Mesangial cell (primary cell): ENCODE measurements at places on chromosomes 3 and 15. TPM values are rescaled to one million over a fixed set of nuclear protein-coding genes. Genes with fewer than 3 reads are reported as not detected.

The C3orf20 gene
- not detected in 2 replicates for total RNA-seq

The ATP2C1 gene
- 50.3 and 54.6 TPM in 2 replicates for total RNA-seq

The C3orf85 gene
- total RNA-seq, result not detected in 2 replicates

The MAP1A gene
- 4.2 and 7.6 TPM in 2 replicates for total RNA-seq

The PIF1 gene
- total RNA-seq, result 4.1 and 36.7 TPM in 2 replicates

The CRYGS gene
- 0.25 and 0.98 TPM in 2 replicates for total RNA-seq

The HCLS1 gene
- 0.49 and 0.51 TPM in 2 replicates for total RNA-seq
